ENCODE measurements at places on chromosomes 16 and 17. TPM values are rescaled to one million over a fixed set of nuclear protein-coding genes. Genes with fewer than 3 reads are reported as not detected.

Gene USP32
- total RNA-seq: 53.3 TPM

GRCh38 chr16:86630471-86630870, 52.1 kb downstream of the FOXL1 start:
- no peak for DNase-seq

Gene PIGQ
- total RNA-seq: 45.3 TPM

GRCh38 chr17:29102741-29103181, 59.8 kb downstream of the PIPOX start:
- DNase-seq: no peak

- DNase-seq: no peak
Observed at GRCh38 chr16:49003992-49004391, 277.6 kb downstream of the CBLN1 start.

Gene OR2C1
- not detected for total RNA-seq

Gene HAS3
- total RNA-seq: 8.3 TPM

DNA sequence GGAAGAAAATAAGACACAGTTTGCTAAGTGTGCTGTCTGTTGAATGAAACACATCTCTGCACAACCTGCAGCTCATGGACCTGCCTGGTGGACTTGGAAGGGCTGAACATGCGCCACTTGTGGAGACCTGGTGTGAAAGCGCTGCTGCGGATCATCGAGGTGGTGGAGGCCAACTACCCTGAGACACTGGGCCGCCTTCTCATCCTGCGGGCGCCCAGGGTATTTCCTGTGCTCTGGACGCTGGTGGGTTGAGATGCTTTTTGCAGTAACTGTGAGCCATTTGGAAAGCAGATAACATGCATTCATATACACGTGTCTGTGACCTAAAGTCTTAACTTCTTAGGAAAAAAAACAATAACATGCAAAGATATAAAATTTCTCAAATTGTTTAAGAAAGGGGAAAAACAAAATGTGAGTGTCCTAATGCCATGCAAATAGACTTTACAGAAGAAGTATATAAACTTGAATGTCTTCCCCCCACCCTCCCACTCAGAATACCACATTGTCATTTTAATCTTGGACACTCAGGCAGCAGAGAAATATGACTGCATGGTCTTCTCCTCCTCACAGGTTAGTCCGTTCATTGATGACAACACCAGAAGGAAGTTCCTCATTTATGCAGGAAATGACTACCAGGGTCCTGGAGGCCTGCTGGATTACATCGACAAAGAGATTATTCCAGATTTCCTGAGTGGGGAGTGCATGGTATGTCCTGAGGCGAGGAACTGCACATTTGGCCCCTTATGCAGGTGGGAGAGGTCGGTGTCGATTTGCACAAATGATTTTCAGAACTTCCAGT, 65.6 kb downstream of the SEC14L1 start:
- no peak for DNase-seq

All from Caco-2 (cell line).